Stimulated activated CD4-positive, alpha-beta T cell treated with anti-CD3 and anti-CD28 coated beads, Interleukin-12 subunit alpha, Interleukin-12 subunit beta, amount 100 ng/mL, for 4 hours (primary cell): ENCODE measurements at places on chromosomes 4 and X.

DNA sequence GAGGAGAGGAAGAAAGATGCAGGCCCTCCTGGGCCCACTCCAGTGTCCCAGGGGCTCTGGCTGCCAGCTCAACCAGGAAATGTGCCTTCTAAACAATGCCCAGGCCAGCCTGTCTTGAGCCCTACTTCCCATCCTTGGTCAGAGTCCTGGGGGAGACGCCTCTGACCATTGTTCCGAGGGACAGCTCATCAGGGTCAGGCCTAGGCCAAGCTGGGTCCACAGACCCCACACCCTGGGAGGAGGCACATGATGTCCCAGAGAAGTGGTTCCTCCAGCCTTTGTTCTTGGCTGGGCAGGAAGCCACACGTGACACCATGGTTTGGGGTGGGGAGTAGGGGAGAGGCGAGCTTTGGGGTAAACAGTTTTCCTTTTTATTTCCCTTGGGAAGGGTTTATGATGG lies 102.5 kb downstream of the EFNB1 start:
- no peak for DNase-seq

DNA sequence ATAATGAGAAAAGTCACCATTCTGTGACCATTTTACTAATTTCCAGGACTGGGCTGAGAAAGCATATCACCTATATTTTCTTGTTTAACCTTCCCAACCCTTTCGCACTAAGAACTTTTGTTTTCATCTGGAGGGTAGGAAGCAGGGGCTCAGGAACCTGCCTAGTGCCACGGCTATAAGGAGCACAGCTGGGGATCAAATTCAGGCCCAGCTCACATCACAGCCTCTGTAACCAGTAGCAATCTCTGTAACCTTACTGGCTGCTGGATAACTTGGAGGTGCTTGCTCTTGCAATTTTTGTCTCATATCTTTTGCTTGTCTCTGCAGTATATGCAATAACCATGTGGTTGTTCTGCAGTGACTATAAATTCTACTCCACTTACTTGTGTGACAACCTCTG lies 76.7 kb upstream of the PLAC1 start:
- no peak for DNase-seq

- DNase-seq, result no peak
Measured at GRCh38 chr4:108612365-108612764, 8.0 kb upstream of the RPL34 start.

DNA sequence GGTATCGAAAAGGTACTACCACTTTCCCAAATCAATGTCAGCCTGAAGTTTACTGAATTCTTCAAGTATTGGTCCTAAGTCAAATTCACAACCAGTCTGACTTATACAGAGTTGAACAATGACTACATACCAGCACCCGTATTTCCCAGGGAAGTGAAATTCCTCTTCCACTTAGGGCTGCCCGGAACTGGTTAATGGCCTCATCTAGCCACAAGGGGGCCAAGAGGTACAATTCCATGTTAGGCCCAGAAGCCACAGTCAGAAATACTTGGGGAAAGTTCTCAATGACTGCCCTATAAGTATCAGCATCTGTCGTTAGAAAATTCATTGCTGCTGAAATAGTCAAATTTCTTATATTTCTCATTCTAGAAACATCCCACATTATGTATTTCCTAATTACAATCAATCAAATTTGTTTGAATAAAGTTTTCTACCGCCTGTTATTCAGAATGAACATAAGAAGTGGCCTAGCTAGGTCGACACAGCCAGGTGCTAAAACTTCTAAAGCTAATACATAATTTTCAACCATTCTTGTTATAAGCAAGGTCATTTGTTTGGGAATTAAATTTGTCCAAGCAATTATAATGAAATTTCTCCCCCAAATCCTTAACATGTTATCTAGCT lies 5.6 kb upstream of the PCDH7 start:
- DNase-seq, result no peak

- no peak for DNase-seq
Measured at GRCh38 chrX:54473993-54474859, 21.8 kb downstream of the FGD1 start.

GRCh38 chrX:78886550-78886949 lies 58.6 kb upstream of the P2RY10 start:
- DNase-seq, result no peak
